NCI-H1092 (cell line): ENCODE measurements at places on chromosomes 12 and 14.

DNA sequence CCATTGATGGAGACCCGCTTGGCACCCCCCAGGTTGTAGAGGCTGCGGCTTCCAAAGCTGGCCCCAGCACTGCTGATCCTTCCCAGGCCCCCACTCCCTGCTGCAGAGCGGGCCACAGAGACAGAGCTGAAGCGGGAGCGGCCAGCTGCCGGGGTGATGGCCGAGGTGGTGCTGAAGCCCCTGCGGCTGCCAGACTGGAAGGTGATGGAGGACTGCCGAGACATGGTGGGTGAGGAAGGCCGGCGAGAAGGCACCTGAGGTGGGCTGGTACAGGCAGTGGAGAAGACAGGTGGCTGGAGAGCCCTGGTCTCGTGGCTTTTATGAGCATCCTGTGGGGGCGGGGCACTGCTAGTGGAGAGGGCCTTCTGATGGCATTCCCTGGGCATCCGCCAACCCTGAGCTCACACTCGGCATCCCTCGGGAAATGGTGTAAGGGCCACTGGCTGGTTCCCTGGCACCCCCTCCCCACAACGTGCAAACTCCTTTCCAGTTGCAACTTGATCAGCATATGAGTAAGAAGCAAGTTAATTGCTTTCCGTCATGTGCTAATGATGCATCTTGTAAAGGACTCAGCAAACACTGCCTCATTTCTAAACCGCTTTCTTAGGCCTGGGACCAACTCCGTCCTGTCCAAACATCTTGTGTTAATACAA lies at the start of gene KRT75:
Gene KRT75, minus strand, starts transcription at position 291 of the 653 bp plus-strand sequence. Its CDS starts 67 bp downstream, at position 224.
- DNase-seq = no peak

DNA sequence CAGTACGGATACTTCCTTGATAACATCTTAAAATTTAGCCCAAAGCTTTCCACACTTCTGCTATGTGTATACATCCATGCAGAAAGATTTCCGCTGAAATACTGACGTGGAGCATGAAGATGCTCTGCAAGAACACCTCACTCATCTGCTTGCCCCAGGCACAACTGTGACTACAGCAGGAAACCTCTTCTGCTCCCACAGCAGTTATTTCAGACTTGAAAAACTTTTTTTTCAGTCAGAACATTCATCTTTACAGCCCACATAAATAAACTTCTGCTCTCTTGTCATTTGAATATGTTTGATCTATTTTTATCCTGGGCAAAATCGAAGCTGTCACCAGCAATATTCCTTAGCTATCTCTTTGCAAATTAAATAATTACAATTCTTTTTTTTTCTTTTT lies 6.8 kb upstream of the LRIG3 start:
- no peak for DNase-seq

- no peak for DNase-seq
These were observed 6.1 kb upstream of the IL26 start for GRCh38 chr12:68231691-68232090.

- DNase-seq = peak; percentile 5
These were observed 888 bp upstream of the PPP1R12A start for GRCh38 chr12:79935624-79936345.

- no peak for DNase-seq
These were observed 26.9 kb downstream of the GLIPR1L1 start for GRCh38 chr12:75361408-75361807.

- DNase-seq = no peak
These were observed 136.0 kb downstream of the KSR2 start for GRCh38 chr12:117832459-117833457.

DNA sequence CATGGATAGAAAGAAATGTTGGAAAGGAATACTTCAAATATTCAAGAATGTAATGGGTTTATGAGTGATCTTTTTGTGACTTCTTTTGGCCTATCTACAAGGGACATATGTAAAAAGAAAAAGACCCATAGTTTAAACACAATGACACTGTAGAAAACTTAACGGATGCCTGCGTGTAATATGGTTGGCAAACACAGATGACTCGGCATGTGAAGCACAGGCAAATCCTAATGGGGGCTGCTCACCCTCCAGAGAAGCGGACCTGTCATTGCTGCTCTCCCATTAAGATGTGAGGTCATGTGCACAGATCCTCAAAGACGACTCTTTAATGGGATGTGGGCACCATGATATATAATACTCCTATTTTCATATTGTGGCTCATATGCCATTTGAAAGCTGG lies 366.6 kb upstream of the TMEM132C start:
- DNase-seq = no peak

GRCh38 chr12:30178916-30179315 lies 395.2 kb upstream of the TMTC1 start:
- no peak for DNase-seq

DNA sequence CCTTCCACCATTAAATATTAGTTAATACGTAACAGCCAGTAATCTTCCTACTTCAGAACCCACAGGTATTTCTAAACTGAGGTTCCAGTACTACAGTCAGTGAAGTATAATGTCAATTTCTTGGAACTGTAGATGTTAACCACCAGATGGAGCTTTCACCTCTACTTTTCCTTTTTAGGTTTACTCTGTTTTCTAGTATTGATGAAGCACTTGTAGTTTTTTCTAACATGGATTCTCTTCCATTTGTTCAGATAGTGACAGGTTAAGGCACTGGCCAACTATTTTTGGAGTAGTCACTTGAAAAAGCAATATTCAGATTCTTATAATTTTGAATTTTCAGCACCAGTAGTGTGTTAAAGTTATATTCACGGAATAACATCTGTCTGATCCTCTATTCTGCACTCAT lies 4.6 kb upstream of the SEC23A start:
- DNase-seq = no peak

GRCh38 chr12:57219993-57220754 lies 3.6 kb downstream of the NXPH4 start:
- no peak for DNase-seq
